ENCODE measurements at places on chromosomes 7 and 10.

GRCh38 chr10:14953424-14954000 lies 384 bp downstream of the DCLRE1C start:
- no peak for DNase-seq

- DNase-seq = no peak
Observed at GRCh38 chr7:117138495-117138894, 184.4 kb downstream of the WNT2 start.

DNA sequence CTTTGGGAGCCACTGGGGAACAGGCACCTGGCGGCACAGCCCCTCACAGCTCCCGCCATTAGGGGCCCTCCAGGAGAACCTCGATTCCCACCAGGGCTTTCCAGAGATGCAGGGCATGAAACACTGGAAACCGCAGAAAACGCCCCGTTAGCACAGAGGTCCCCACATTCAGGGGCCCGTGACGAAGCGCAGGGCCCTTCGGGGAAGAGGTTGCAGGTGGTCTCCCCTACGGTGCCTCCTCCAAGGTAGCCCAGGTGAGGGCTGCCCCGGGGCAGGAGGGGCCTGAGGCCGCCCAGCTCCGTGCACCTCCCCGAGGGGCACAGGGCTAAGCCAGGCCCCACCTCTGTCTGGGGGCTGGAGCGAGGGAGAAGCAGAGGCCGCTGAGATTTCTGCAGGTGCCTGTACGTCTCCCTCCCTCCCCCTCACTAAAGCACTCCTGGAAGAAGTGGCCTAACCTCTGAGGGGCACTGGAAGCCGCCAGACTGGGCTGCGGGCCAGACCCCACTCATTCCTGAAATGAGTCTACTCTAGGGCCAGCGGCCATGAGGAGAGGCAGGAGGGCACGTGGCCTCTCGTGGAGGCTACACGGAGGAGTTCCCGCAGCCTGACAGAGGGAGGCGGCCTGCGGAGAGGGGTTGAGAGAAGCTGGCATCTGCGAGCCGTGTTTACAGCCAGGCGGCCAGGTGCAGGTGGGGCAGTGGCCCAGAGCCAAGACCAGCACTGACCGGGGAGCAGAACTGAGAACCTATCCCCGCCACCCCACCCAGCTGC lies 6.9 kb downstream of the PDGFA start:
- no peak for DNase-seq

DNA sequence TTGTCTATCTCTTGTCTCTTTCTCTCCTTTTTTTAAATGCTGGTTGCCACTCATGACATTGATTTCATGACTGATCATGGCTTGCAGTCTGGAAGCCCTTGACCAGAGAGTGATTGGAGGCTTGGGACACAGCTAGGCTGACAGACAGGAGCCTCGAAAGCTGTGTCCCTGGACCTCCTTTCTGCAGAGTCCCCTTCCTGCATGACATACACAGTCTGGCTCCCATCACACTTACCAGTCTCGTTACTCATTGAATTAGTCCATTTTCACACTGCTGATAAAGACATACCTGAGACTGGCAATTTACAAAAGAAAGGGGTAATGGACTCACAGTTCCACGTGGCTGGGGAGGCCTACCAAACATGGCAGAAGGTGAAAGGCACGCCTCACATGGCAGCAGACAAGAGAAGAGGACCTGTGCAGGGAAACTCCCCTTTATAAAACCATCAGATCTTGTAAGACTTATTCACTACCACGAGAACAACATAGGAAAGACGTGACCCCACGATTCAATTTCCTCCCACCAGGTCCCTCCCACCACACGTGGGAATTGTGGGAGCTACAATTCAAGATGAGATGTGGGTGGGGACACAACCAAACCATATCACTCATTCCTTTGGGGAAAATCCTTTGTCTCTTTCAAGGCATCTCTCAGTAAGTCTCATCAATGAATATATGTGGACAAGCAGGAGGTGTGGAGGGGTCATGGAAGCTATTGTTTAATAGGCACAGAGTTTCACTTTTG lies 102.3 kb downstream of the TBXAS1 start:
- no peak for DNase-seq

GRCh38 chr10:101893510-101894120 lies 50.0 kb upstream of the KCNIP2 start:
- DNase-seq = no peak

GRCh38 chr10:121356183-121356582 lies 242.1 kb downstream of the FGFR2 start:
- no peak for DNase-seq

GRCh38 chr7:52944921-52945320 lies 90.5 kb upstream of the POM121L12 start:
- DNase-seq = no peak

GRCh38 chr10:60513281-60513680 lies 123.6 kb upstream of the ANK3 start:
- no peak for DNase-seq

DNA sequence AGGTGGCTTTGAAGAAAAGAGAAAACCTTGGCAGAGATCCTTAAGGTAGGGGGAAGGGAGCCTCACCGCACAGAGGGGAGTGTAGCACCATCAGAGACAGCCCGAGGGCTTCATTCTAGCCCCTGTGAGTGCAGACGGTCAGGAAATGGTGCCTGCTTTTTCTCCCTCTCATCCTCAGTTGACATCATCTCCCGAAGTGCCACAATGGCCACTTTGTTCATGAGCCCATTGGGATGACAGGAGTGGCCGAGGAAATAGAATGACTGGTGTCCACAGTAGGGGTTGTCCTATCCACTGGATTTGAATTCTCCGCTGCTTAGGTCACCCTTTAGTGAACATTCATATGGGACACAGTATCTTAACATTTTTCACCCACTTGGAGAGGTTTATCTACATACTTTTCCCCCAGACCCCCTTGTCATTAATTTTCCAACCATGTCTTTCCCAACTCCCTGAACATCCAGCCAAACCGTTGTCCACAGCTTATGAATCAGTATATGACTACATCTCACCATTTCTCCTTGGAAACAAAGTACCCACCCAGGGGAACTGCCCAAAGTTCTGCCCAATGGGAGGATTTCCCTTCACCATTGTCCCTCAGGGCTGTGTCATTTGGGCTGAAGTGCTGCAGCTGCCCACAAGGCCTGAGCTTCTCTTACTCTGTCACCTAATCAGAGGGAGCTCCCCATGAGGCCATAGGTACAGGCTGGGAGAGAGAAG lies 108.8 kb downstream of the ADCY1 start:
- DNase-seq = no peak

DNA sequence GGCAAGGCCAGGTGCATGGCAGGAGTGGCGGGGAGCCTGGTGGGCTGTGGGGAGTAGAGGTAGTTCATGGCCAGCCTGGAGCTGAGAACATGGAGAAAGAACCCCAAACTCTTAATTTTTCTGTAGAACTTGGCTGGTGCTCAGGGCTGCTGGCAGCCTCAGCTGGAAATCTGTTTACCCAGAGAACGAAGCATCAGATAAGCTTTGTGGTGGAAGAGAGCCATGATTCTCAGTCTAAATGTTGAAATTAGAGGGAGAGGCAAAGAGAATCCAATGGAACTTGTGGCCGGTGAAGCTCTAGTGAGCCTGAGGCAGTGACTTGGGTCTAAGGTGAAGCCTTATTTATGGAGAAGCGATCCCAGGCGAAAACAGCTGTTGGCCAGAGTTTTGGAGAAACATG lies 126.4 kb downstream of the CCDC3 start:
- DNase-seq = no peak

GRCh38 chr10:71525721-71526120 lies 129.0 kb downstream of the CDH23 start:
- no peak for DNase-seq

- no peak for DNase-seq
Observed at GRCh38 chr7:12490107-12490688, 80.3 kb upstream of the SCIN start.

DNA sequence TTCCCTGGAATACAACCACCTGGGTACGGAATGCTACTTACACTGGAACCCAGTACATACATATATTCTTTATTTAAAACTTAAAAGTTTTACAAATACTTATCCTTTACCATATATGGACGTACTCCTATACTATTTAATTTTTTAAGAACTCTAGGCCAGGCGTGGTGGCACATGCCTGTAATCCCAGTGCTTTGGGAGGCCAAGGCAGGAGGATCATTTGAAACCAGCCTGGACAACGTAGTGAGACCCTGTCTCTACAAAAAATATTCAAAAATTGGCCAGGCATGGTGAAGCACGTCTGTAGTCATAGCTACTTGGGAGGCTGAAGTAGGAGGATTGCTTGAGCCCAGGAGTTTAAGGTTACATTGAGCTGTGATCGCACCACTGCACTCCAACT lies 2.0 kb downstream of the RBM28 start:
- no peak for DNase-seq

DNA sequence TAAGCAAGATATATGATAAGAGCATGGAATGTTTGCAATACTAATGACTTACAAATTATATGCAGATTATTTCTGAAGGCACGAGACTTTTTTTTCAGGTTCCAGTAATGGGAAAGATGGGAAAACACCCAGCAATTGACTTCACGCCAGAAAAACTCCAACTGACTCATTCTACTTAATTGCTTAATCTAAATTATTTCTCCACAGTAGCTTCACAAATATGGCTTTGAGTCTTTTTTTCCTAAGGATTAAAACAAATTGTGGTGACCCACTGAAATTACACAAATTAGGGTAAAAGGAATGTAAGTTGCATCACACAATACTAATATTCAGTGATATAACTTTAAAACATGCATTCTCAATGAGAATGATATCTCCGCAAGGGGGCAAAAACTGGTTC lies 138.7 kb downstream of the GNAI1 start:
- no peak for DNase-seq

DNA sequence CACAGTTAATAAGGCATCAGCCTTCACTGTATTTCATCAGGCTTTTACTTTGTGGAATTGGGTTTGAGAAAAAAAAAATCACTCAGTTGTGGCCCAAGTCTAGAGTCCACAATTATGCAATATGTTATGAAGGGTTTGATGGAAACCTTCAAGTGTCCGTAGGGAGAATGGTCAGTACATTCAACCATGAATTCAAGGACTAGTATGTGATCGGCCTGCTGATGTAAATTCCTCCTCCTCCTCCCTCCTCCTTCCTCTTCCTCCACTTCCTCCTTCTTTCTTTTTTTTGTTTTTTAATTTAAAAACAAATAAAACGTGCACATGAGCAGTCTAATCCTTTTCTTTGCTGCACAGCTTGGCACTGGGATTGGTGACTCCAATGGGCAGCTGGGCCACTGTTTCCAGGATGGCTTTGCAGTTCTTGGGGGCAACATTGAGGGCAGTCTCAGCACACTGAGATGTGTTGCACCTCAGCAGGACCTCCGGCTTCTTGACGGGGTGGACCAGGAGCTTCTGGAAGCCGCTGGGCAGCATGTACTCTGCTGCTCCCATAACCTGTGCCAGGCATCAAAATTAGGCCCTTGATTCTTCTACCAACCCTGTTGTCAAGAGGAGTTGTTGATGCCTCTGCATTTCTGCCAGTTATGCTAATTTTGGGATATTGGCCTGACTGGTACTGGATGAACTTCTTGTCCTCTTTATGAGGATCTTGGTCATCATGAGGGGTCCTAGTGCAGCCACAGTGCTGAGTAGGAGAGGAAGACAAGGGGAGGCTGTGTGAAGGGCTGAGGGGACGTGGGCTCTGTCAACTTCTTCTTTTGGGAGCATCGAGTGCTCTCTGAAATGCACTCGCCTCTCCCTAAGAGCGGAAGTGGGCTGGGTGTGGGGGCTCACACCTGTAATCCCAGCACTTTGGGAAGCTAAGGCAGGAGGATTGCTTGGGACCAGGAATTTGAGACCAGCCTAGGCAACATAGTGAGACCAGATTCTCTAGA lies 9.3 kb upstream of the IL2RA start:
- DNase-seq = no peak

DNA sequence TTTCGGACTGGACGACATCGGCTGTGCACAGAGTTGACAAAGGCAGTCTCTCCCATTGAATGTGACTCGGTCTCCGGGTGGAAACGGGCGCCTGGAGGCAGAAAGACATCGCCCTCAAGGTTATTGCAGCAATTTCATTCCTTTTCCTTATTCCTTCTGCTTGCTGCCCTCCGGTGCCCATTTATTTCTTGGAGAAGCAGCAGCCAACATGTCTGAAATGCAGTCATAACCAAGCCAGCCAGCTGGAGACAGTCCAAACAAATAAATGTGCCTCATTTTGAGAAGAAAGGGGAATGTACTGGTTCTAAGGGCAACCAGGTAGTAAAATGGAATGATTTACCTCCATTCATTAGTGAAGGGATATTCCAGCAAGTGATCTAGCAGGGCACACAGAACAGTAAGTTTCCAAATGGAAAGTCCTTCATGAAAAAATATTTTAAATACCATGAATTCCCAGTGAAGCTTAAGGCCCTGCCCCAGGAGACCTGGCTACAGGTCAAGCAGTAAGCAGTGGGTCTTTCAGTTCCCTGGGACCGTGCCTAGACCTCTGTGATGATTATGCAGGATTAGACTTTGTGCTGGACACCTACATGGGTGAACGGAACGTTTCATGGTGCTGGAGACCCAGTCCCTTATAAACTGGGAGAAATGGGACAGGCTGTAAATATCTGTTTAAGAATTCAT lies 86.6 kb downstream of the ABLIM1 start:
- no peak for DNase-seq

GRCh38 chr7:105849122-105849855 lies 27.1 kb downstream of the ATXN7L1 start:
- peak; percentile 30 for DNase-seq

DNA sequence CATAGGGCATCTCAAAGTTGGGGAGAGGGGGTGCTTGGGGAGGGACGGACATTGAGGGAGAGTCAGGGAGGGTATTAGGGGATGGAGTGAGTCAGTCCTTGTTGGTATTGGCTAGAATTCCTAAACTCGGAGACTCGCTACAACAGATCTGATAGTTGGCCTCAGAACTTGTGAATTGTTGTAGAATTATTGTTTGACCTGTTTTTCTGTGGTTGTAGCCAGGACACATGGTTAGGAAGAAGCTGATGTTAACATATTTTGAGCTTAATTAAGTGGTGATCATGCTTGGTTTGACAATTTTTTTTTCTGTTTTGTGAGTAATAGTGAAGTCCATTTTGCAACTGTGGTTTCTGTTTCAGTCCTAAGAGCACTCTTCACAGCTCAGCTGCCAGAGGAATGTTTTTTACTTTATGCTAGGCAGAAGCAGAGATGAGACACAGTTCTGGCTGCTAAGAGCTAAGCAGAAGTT lies 1190.3 kb upstream of the C7orf33 start:
- no peak for DNase-seq

- DNase-seq = no peak
Observed at GRCh38 chr7:153022475-153023193, 263.1 kb downstream of the ACTR3B start.

GRCh38 chr7:66301249-66301648 lies 96.1 kb downstream of the TPST1 start:
- no peak for DNase-seq

- DNase-seq = no peak
Observed at GRCh38 chr10:112434988-112435619, 11.6 kb downstream of the ZDHHC6 start.

- DNase-seq = no peak
Observed at GRCh38 chr10:52454491-52454890, 140.4 kb downstream of the DKK1 start.
